ENCODE measurements at places on chromosomes 4 and X. TPM values are rescaled to one million over a fixed set of nuclear protein-coding genes. Genes with fewer than 3 reads are reported as not detected.

- no peak for DNase-seq
Measured at GRCh38 chrX:49838374-49838773, 9.3 kb downstream of the PAGE4 start.

- no peak for DNase-seq
Measured at GRCh38 chr4:155114790-155115189, 93.6 kb upstream of the NPY2R start.

DNA sequence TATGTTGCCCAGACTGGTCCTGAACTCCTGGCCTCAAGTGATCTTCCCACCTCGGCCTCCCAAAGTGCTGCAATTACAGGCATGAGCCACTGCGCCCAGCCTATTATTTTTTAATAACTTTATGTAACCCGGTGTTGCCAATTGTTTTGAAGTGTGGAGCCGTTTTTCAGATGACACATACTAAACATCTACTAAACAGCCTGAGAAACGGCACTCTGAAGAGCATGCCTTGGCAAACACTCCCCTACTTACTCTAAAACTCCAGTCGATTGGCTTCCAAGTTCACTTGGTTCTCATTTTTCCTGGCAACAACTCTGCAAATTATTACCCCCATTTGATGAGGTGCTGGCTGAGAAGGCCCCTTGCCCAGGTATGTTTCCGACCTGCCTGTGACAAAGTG, 131.1 kb downstream of the GPR143 start:
- DNase-seq = no peak

DNA sequence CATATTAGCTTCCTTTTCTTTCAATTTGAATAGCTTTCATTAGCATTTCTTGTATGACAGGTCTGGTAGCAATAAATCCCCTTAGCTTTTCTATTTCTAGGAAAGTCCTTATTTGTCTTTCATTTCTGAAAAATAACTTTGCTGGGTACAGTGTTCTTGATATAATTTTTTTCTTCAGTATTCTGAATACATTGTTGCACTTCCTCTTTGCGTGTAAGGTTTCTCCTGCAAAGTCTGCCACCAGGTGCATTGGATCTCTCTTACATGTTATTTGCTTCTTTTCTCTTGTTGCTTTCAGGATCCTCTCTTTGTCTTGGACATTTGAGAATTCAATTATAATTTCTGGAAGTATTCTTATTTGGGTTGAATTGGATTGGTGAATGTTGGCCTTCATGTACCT, 663.7 kb downstream of the GRXCR1 start:
- no peak for DNase-seq

- no peak for DNase-seq
Measured at GRCh38 chr4:163707873-163708272, 213.4 kb downstream of the TMA16 start.

DNA sequence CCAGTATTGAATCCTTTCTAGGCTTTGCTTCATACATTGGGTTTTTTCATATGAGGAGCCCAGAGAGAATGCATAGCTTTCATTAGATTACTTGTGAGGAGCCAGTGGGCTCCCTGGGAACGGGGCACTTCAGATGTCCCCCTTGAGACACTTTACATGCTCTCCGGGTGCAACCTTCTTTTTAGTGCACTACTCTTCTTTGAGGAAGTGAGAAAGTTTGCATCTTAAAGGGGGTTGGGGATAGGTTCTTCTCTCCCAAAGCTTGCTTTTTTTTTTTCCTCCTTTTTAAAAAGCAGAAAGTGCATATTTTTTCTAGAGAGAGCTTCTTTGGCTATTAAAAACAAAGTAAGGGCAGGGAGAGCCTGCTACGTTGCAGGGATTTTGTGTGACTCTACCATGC, 4.3 kb downstream of the HADH start:
- no peak for DNase-seq

DNA sequence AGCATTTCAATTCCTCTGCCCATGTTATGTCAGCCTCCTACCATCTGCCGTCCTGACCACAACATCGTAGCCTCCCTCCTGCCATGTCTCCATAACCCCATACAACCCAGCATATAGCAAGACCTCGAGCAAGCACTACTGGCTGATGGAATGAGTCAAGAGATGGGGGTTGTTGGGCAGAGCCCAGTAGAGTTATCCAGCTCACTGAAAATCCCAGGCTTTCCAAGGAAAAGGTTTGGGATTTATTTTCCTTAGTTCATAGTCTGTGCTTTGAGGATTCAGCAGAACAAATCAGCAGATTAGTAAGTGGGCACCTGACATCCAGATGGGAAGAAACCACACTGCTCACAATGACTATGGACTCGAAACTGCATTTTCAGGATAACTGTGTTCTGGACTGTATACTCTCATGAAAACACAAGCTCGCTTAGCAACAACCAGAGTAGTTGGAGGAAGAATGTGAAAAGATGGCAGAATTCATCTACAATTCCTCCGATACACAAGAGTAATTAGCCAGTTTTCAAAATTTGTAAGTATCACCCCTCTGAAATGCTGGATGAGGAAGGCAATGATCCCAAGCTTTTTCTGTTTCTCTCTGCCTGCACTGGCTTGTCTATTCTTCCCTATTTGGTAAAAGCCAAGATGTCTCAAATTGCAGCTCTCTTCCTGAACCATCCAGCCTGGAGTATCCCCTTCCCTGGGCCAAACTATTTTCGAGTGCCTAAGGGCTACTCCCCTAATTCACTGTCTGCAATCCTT, 186.2 kb upstream of the TBL1X start:
- DNase-seq = no peak

DNA sequence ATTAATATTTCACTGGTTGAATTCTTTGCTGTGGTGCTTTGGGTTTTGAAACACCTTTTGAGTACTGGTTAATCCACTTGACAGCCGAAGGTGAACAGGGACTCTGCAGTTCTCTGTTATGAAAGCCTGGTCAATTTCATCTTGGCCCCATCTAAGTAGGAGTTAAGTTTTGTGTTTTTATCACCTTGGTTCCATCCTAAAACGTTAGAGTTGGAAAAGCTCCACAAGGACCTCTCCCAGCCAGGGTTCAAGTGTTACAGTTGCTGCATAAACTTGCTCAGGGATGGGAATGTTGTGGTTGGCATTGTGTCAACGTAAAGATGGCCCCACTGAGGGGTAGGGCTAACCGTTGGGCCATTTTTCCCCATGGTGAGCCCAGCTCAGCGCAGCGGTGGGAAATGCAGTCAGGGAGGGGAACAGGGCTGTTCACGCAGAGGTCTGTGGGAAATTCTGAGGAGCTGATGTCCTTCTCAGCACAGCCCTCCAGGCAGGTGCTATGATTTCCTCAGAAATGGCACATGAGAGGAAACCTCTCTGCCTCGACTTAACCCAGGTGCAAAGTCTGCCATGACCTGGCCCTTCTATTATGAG, 188.7 kb downstream of the STIM2 start:
- DNase-seq = no peak

DNA sequence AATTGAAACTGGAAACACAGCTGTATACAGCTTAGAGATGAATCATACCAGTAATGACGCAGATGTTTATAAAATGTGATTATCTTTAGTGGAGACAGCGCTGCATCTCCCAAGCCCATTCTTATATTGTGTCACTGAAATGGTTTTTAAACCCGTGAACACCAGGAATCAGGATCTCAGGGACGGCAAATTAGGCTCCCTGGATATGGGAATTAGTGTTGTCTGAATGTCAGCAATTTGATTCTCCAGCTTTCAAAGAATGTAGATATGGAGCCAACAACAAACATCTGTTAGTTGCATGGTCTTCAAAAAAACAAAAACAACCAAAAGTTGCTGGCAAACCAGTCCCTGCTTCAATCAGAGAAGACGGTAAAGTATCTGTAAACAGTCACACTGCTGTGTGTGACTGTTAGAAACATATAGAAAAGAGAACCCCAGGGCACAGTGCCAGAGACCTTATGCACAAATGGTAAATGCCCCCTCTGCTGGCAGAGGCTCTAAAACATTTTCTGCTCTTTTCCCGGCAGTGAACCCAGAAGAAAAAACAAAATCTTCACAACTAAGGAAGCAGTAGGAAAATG, 351.9 kb upstream of the FTHL17 start:
- peak; percentile 23 for DNase-seq

DNA sequence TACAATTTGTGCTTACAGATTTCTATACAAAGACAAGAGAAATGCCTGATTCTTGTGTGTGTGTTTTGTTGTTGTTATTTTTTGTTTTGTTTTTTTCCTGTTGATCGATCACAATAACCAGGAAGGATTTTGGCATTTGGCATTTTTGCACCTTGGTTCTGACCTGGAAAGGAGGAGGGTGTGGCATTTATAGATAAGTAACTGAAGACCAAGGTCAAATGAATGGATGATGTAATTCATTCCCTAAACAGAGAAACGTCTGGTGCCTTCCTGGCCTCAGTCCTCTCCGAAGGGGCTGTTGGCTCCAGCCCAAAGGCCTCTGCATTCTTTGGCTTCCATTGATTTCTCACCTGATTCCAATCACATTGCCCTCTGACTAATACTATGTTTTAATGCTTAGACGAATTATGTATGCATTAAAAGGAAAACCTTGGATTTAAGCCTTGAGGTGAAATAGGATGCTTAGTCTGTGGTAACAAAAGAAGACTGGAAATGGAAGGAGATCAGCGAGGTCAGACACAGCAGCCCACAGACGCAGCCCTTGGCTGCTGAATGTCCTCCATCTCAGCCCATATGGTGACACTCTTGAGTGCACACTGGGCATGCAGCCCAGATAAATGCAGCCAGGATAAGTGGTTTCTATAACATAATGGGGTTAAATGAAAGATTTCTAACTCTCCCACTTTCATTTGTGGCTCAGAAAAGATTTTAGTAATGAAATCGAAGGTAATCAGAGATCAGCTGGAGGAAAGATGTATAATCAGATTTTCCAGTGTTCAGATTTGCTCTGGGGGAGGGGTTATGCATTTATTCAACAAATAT, 60.5 kb upstream of the TRIM2 start:
- no peak for DNase-seq

DNA sequence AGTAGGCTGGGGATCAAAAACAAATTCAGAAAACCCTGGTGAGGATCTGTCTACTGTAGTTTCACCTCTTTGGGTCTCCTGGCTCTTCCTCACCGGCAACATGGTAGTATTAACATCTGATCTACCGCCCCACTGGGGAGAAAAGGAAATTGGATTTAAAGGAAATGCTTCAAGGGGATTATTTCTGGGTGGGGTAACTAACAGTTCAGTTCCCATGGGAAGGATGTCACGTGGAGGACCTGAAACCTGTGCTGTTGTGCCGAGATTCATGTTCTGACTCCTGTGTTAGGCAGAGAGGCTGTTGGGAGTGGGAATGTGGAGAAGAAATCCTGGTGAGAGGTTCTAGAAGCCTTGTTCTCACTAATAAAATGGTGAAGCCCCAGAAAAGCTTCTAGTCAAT, 254.4 kb downstream of the BCOR start:
- DNase-seq = no peak

- DNase-seq = peak; percentile 13
Measured at GRCh38 chrX:367349-367748, 19.4 kb downstream of the PPP2R3B start.

GRCh38 chr4:155624478-155624877, 42.2 kb upstream of the GUCY1A1 start:
- no peak for DNase-seq

DNA sequence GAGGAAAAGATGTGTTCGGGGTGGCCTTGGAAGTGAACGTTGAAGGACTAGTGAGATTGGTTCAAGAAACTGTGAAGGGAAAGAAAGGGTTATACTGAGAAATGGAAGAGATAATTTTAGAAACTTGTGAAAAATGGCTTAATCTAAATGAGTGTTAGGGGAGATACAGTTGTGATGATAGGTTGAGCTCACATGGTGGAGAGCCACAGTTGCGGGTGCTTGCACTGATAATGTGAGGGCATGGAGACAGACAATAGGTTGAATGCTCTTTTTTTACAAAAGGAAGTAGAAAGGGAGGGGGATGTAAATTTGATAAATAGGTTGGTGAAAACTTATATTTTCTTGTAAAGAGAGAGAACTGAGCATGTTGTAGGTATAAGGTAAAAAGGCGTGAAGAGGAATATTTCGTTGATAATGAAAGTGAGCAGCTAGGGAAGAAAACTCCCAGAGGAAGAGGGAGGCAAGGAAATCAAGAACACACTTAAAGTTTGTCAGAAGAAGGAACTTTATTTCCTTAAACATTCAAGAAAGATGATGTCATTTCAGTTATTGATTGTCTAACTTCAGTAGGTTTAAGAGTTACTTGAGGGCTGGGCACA, 8.2 kb downstream of the AREG start:
- no peak for DNase-seq

DNA sequence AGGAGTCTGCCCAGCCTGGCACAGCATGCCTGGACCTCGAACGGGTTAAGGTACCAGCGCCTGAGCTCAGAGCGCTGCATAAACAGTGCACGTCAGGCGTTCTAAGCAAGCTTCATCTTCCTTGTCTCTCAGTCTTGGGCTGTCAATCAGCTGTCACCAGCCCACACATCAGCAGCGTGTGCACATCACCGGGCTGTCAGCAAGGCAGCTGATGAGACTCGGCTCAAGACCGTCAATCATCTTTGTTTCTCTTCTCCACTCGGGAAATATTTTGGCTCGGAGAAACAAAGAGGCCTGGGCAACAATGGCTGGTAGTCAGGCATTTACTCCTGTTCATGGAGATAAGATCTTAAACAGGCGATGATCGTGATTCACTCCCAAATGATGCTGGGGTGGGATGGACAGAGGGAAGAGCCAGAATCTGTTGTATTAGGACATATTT, 141.3 kb downstream of the LDB2 start:
- no peak for DNase-seq

DNA sequence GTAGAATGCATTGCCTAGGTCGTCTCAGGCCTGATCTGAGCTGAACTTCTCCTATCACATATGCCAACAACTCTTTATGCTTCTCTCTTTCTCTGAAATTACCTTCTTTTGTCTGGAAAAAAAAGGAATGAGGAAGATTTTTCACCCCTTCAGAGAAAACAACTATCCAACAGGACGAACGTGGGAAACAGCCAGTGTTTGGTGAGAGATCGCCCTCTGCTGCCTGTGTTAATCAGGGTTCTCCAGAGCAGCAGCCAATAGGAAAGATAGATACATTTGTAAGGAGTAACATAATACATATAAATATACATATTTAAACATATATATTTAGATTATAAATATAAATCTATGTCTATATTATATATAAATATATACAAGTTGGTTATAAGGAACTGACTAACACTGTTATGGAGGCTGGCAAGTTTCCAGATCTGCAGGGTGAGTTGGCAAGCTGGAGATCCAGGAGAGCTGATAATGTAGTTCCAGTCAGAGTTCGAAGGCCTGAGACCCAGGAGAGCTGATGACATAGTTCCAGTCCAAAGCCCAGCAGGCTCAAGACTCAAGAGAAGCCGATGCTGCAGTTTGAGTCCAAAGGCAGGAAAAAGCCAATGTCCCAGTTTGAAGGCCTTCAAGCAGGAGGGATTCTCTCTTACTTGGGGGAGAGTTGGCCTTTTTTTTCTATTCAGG, 13.3 kb downstream of the CETN2 start:
- no peak for DNase-seq

The NDST3 gene
- total RNA-seq = not detected

The PLXNB3 gene
- total RNA-seq = 2.4 TPM

The SMAD1 gene
- 12.5 TPM for total RNA-seq

The FAM241A gene
- 11.3 TPM for total RNA-seq

The CT83 gene
- total RNA-seq = not detected

The RAI2 gene
- total RNA-seq = 22.3 TPM

The SSX1 gene
- not detected for total RNA-seq

The CT45A10 gene
- total RNA-seq = not detected
